ENCODE measurements at places on chromosomes 11 and 22. TPM values are rescaled to one million over a fixed set of nuclear protein-coding genes. Genes with fewer than 3 reads are reported as not detected.

GRCh38 chr11:64186492-64187165 lies 658 bp downstream of the STIP1 start:
- peak; percentile 33 for DNase-seq

DNA sequence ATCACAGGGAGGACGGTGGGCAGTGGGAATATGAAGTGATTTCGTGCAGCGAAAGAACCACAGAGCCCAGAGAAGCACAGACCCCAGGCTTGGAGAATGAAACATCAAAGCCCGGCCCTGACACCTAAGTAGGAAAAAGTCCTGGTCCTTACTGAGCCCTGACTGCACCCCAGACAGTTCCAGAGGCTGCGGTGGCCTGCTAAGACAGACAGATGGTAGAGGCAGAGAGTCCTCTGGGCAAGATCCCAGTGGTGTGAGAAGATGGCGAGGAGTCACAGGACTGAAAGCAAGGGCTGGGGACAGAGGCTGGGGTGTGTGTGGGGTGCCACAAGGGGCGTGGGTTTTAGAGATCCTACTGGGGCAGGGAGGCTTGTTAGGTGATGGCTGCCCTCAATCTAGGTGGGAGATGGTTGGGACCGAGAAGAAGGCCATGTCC lies 3.7 kb downstream of the CBX6 start:
- no peak for DNase-seq

DNA sequence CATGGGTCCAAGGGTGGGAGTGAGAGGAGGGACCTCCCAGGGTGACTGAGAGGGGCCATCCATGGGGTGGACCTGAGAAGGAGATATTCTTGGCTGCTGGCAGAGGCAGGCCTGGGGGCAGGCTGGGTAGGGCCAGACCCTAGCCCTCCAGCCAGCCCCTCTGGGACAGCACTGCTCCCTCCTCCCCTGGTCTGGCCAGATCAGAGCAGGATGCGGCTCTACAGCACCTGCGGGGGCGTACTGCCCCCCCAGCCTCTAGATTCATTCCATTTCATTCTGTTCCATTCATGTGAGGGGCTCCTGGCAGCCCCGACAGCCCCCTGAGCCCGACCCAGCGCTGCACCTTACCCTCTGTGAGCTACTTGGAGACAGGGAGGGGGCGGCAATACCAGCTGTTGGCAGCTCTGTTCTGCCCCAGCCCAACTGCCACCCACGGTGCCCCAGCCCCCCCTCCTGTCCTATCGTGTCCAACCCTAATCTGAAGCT lies 34.3 kb upstream of the MYRF start:
- no peak for DNase-seq

OR52E8 gene
- not detected for total RNA-seq

PKP3 gene
- 1.1 TPM for total RNA-seq

SPTBN2 gene
- total RNA-seq, result 103 TPM

Data from G401 (cell line).